Endothelial cell (in vitro differentiated cells): ENCODE measurements at places on chromosomes 2 and 18.
A peak's percentile ranks its signal among the peaks of the same experiment; 100 is the strongest.

DNA sequence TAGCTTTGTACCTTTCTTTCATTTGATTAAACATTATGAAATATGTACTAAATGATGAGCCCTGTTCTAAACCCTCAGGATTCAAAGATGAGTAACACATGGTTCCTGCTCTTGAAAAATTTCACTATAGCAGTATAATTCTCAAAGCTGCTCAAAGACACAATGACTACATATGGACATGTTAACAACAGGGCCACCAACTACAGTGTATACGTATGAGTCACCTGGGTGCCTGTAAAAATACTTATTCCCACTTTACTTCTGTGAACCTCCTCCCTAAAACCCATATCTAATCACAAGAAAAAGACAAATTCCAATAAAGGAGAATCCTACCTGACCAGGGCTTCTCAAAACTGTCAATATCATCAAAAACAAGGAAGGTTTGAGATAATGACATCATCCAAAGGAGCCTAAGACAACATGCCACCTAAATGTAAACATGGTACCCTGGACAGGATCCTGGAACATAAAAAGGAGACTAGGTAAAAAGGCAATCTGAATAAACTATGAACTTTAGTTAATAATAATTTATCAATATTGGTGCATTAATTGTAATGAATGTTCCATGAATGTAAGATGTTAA, 84.7 kb downstream of the FAM161A start:
- DNase-seq: no peak

DNA sequence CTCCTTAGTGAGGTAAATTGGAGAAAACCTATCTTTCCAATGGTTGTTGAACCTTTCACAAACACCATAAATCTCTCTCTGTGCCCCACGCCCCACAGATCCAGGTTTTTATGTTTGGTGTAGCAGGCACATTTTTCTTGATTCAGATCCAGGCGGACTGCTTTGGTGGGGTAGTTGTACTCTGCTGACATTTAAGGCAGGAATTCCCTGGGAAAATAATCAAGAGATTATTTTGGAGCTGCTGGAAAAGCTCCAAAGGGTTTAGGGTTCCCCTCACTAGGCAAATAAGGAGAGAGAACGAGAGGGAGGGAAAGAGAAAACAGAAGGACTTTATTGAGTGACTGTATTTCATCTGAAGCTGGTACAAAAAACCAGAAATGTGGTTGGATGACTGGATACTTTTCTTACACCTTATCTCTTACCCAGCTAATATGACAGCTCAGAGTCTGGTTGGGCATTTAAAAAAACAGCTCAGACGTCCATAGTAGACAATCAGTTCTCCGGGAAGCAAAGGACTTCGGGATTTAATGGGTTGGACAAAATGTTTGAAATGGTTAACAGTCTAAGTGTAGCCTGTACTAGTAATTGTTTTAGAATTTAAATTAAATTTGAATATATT, 3.6 kb upstream of the AQP4 start:
- DNase-seq: no peak

DNA sequence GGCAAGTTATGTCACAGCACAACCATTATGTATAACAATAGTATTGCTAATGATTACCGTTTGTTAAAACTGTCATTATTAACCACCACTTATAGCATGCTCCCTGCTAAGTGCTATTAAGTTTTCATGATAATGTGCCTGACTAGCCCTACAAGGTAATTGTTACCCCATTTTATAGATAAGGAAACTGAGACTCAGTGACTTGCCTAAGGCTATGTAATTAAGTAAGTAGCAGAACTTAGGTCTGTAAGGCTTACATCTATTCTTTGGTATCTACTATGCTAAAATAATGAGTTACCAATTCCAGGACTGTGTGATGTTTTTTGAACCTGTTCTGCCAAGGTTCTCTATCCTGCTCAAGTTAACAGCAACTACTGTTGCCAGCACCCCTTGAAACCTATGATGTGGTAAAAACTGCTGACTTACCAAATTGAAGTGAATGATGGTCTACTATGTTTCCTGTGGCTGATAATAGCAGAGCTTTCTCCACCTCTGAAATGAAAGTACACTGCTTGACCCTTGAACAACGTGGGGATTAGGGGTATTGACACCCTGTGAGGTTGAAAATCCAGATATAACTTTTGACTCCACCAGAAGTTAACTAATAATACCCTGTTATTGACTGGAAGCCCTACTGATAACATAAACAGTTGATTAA, 18.2 kb downstream of the ACVR2A start:
- DNase-seq: no peak

GRCh38 chr2:218962859-218963492, 3.5 kb downstream of the CDK5R2 start:
- peak; percentile 84 for DNase-seq

DNA sequence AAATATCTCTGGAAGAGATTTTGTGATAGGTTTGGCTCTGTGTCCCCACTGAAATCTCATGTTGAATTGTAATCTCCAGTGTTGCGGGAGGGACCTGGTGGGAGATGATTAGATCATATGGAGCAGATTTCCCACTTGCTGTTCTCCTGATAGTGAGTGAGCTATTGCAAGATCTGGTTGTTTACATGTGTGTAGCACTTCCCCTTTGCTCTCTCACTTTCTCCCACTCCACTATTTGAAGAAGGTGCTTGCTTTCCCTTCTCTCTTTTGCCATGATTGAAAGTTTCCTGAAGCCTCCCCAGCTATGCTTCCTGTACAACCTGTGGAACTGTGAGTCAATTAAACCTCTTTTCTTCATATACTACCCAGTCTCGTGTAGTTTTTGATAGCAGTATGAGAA, 97.0 kb upstream of the FN1 start:
- no peak for DNase-seq

DNA sequence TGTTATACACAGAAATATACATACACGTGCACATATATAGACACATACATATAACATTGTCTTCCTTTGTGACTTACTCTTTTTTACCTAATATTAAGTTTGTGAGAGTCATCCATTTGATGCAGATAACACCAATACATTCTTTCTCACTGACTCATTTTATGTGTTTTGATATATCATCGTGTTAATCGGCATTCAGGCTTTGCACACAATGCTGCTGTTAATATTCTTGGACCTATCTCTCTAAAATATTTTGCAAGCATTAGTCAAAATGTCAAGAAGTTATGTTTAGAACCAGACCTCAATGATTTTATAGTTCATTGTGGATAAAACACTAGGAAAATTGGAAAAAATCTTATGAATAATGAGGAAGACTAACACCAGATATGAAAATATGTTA, 441.1 kb downstream of the LRATD1 start:
- DNase-seq: no peak

- no peak for DNase-seq
Observed at GRCh38 chr18:61643884-61644647, 248.7 kb downstream of the RNF152 start.

DNA sequence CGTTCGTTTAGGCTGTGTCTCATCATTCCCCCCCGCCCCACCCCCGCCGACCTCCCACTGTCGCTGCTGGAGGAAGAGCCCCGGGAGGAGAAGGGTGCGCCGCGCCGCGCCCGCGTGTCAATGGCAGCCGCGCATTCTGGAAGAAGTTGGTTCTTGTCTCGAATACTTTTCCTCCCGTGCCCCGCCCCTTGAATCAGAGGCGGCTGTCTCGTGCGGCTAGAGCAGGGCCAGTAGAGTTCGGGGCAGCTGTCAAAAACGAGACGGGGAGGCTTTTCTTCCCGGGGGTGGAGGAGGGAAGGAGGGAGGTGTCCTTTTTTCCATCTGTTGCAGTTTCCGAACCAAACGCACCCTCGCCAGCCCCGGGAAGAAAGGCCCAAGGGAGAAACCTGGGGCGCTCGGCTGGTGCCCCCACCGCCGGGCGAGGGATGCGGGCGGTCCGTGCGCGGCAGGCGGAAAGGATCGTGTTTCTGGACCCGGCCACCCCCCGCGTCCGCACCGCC, 410 bp upstream of the TGIF1 start:
- peak; percentile 64 for DNase-seq

GRCh38 chr2:74291886-74292621, 51.2 kb downstream of the SLC4A5 start:
- DNase-seq: no peak

DNA sequence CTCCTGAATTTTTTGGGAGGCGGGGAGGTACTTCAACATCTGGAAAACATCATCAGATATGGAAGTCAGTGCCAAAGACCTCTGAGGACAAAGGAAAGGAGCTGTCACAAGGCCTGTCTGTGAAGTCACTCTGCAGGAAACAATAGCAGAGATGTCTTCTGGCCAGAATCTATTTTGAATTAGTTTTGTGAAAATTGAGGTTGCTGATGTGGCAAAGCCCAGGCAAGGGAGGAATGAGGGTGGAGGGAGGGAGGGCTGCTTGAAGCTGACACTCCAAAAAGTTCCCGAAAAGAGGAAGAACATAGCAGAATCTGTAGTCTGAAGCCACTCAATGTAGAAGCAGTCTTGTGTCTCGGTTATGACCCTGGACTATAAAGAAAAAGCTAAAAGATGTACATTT, 151.1 kb upstream of the LHCGR start:
- no peak for DNase-seq

- no peak for DNase-seq
Observed at GRCh38 chr2:217271813-217272212, 411.9 kb upstream of the TNP1 start.

GRCh38 chr18:5457462-5457957, 86.3 kb downstream of the EPB41L3 start:
- DNase-seq: no peak

GRCh38 chr2:135708159-135708558, 33.5 kb upstream of the UBXN4 start:
- no peak for DNase-seq

DNA sequence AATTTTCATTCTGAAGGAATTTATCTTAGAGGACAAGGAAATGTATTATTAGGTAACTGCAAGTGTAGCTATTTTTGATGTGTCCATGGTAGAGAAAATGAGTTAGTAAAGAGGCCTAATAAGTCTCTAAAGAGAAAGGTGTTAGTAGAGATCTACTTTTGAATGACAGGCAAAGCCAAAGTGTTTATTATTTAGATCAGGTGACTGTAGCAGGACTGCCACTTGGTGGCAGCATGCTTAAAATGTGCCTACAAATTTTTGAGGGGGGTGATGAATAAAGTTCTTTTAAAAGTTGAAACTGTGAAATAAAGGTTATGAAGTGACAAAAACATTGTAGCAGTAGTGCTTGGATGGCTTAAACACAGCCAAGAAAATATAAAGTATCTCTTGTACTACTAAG, 421.5 kb upstream of the MEIS1 start:
- no peak for DNase-seq

DNA sequence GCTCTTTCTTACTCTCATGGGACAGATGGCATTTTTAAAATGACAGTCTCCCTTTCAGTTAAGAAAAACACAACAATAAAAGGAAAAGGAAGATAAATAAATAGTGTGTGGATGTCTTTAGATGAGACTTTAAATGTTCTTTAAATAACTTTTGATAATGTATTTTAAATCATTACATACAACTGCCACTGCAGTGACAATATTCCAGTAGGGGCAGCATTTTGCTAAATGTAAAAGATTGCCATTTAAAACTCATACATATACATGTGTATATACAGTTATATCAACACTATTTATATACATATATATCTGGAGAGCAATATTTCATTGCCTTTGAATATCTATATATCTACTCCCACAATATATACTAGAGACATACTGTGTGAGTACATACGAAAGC, 90.7 kb downstream of the INO80D start:
- no peak for DNase-seq

GRCh38 chr18:11266781-11267480, 117.6 kb upstream of the PIEZO2 start:
- DNase-seq: no peak

GRCh38 chr2:35023545-35023944, 1332.0 kb upstream of the CRIM1 start:
- DNase-seq: no peak

GRCh38 chr2:85734942-85735608, 18.7 kb upstream of the ATOH8 start:
- DNase-seq: no peak

- peak; percentile 19 for DNase-seq
Observed at GRCh38 chr2:24543252-24543651, 52.2 kb downstream of the NCOA1 start.

- DNase-seq: no peak
Observed at GRCh38 chr18:76259096-76259495, 235.9 kb downstream of the ZNF516 start.

- DNase-seq: peak; percentile 39
Observed at GRCh38 chr2:136116151-136116812, 1.7 kb downstream of the CXCR4 start.

DNA sequence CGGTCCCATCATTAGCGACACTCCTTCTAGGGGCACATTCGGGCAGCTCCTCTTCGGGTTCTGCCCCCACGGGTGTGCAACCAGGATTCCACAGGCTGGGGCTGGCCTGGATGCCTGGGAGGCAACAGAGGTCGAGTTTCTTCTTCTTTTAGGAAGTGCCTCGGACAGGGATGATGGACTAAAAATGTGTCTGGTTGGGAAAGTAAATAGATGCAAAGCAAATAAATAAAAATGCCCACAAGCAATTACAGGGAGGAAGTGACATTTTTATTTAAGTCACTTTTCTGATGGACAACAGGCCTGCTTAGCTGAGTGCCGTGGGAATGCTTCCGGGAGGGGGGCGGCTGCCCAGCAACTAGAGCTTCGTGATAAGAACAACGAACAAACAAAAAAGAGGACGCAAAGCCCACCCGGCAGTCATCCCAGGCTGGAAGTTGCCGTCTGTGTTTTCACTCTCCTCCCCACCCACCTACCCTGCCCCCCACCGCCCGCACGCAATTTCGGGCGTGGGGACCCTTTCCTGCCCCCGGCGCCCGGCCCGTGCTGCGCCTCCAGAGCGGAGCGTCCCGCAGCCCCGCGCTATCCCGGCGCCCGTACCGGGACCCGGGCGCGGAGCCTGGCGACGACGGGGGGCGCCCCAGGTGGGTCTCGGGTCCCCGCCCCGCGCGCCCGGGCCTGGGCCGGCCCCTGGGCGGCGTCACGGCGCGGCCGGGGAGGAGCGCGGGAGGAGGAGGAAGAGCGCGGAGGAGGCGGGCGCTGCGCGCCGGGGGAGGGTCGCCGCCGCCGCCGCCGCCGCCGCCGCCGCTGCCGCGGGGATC, 412 bp upstream of the NCK2 start:
- peak; percentile 78 for DNase-seq

DNA sequence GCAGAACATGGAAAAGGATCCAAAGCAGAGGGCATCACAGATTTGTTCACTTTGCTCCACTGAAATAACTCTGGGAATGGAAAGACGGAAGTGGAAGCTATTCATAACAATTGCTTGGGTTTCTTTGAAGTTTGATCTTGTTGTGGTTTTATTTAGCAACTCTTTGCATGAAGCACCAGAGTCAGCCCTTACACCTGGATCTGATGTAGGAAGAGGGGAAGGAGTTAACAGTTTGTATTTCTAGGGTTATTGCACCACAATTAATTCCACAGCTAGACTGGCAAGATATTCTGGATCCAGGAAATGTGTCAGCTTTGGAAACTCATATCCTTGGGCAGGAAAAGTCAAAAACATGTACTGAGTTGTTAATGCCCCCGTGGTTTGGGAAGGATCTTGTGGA, 1143.4 kb downstream of the CNTNAP5 start:
- no peak for DNase-seq

DNA sequence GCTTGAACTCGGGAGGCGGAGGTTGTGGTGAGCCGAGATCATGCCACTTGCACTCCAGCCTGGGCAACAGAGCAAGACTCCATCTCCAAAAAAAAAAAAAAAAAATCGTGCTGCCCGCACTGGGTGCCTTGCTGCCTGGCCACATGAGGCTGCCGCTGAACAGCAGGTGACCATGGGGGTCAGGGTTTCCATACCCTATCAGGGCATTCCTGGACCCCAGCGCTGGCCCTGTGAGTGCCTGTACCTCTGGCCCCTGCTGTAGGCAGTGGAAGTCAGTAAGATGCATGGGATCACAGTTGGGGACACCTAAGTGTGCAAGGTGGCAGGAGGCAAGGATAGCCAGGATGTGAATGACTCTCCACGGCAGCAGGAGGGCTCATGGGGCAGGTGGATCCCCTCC, 18.9 kb downstream of the SAG start:
- DNase-seq: no peak
